ENCODE measurements at places on chromosomes 11 and 22. TPM values are rescaled to one million over a fixed set of nuclear protein-coding genes. Genes with fewer than 3 reads are reported as not detected.

DNA sequence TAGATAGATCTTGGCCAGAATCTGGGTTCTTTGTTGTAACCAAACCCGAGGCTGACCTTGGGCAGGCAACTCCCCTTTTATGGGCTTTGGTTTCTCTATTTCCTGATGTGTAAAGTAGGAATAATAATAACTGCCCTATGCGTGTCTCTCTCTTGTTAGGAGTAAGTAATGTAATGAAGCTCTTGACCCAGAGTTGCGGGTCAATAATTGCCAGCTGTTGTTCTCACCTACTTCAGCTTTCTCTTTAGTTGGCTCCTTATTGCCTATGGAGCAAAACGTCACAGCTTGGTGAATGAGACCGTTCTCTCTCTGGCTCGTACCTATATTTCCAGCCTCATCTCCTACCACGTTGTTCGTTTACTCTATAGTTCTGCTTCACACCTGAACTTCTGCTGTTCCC, 56.6 kb upstream of the KIRREL3 start:
- no peaks in the 10 kb centered on the region for H3K4me1 ChIP-seq
- no peaks in the 10 kb centered on the region for H3K36me3 ChIP-seq
- no peaks in the 10 kb centered on the region for H3K27me3 ChIP-seq
- no peak overlapping the region for H3K4me3 ChIP-seq

- no peak overlapping the region for H3K4me3 ChIP-seq
- no peaks in the 10 kb centered on the region for H3K27me3 ChIP-seq
- H3K36me3 ChIP-seq, result no peaks in the 10 kb centered on the region
- DNase-seq, result no peak
- H3K27ac ChIP-seq, result no peak overlapping the region
Measured at GRCh38 chr11:17752144-17752543, 17.6 kb downstream of the KCNC1 start.

DNA sequence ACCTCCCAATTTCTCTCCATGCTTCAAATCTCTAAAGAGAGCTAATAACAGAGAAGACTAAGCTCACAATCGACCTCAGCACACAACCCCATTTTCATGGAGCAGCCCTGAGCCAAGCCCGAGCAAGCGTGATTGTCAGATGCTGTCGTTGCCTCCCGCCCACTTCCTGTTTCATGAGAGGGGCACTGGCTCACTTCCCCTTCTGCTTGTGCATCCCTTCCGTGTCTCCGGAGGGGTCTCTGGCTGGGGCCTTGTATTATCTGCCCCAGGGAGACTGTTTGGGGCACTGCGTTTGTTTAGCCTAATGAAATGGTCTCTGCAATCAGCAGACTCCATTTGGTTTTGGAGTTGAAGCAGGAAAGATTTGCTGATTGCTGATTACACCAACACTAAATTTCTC, 181.3 kb upstream of the SEZ6L start:
- H3K27me3 ChIP-seq, result peaks cover 5% of the 10 kb centered on the region
- no peaks in the 10 kb centered on the region for H3K36me3 ChIP-seq
- H3K27ac ChIP-seq, result no peak overlapping the region
- DNase-seq, result no peak

TESMIN gene
- total RNA-seq, result 2.1 TPM

- no peak for DNase-seq
- no peaks in the 10 kb centered on the region for H3K36me3 ChIP-seq
- H3K27ac ChIP-seq, result no peak overlapping the region
- H3K27me3 ChIP-seq, result peaks cover 28% of the 10 kb centered on the region
- no peak overlapping the region for H3K4me3 ChIP-seq
Measured at GRCh38 chr11:45180179-45180847, 33.9 kb downstream of the PRDM11 start.

DNA sequence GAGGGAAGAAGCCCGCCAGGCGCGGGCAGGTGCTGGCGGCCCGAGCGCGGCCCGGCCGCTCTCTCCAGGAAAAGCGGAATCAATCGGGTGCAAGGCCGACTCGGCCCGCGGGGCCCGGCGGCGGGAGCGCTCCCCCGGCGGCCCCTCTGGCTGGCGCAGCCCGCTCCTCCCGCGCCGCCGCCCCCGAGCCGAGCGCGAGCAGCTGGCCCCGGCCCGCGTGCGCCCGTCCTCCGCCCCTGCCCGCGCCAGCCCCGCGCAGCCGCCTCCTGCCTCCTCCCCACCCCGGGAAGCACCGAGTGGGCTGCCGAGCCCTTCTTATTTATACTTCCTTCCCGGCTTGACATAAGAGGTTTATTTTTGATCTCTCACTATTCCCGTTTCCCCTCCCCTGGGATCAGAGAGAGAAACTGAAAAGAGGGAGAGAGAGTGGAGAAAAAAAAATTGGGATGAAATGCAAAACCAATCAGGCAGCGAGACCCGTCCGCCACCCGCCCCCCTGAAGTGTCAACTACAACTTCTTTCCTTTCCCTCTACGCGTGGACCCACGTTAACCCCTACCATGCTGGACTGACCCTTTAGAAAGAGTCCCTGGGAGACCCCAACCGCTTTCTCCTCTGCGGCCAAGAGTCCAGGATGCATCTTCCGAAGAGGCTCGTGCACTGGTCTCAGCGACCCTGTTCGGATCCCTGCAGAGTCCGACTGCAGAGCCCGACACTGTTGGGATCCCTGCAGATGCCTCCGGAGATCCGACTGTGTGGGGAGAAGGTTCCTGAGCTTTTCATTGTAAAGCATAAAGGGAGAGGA, at the start of gene ADAMTS8:
TSS of gene ADAMTS8 (minus strand) at position 294 of the 804 bp plus-strand sequence. CDS start 323 bp downstream, outside the sequence.
- no peaks in the 10 kb centered on the region for H3K36me3 ChIP-seq
- no peak for DNase-seq
- no peak within 1 kb of the TSS for H3K27ac ChIP-seq
- peaks cover 51% of the 10 kb centered on the region for H3K27me3 ChIP-seq

- no peak overlapping the region for H3K27ac ChIP-seq
- H3K4me1 ChIP-seq, result peaks cover 17% of the 10 kb centered on the region
- no peaks in the 10 kb centered on the region for H3K27me3 ChIP-seq
- H3K36me3 ChIP-seq, result peaks cover 15% of the 10 kb centered on the region
- DNase-seq, result no peak
Measured at GRCh38 chr11:65915821-65916251, 3.0 kb downstream of the C11orf68 start.

CLDN25 gene
- total RNA-seq, result not detected

DNA sequence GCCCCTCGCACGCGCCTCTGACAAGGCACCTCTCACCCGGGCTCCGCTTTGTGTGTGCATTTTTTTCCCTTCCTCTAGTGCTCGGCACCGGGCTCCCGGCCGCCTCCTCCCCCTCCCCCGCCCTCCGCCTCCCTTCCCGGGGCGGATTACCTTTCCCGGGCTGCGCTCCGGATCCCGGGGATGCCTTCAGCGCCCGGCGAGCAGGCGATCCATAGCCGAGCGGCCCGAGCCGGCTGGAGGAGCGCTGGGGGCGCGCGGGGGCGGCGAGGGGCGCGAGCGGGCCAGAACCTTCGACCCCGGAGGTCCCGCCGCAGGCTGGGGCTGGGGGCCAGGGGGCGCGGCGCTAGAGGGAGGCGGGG, 282 bp downstream of the MPPED2 start:
- H3K27ac ChIP-seq, result no peak overlapping the region
- H3K36me3 ChIP-seq, result no peaks in the 10 kb centered on the region
- peak overlapping the region; percentile 22 for H3K4me3 ChIP-seq
- peaks cover 60% of the 10 kb centered on the region for H3K27me3 ChIP-seq

GRCh38 chr22:38073150-38074130, 10.5 kb downstream of the SLC16A8 start:
- H3K4me1 ChIP-seq, result no peaks in the 10 kb centered on the region
- no peak overlapping the region for H3K27ac ChIP-seq
- no peaks in the 10 kb centered on the region for H3K36me3 ChIP-seq
- H3K27me3 ChIP-seq, result no peaks in the 10 kb centered on the region
- no peak overlapping the region for H3K4me3 ChIP-seq

ALDH3B1 gene
- not detected for total RNA-seq

GRM5 gene
- not detected for total RNA-seq

DNA sequence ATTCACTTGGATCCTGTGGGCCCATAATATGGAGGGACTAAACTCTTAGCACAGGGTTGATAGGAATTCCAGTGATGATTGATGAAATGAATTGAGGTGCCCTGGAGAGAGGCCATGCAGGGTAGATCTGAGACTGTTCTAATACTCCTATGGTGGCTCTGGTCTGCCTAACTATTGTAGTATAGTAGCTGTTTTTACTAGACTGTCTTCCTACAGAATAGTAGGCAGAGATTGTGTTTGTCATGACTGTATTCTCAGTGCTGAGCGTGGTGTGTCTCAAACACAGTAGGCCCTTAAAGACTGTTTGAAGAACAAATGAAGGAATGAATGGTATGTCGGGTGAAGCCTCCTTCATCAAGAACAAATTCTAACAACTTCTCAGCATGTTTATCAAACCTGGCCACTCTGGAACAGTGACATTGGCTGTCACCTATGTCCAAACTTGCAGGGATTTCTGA, 107.0 kb upstream of the SESN3 start:
- peaks cover 8% of the 10 kb centered on the region for H3K27me3 ChIP-seq
- H3K4me1 ChIP-seq, result peaks cover 1% of the 10 kb centered on the region
- H3K27ac ChIP-seq, result no peak overlapping the region
- H3K36me3 ChIP-seq, result no peaks in the 10 kb centered on the region

DNA sequence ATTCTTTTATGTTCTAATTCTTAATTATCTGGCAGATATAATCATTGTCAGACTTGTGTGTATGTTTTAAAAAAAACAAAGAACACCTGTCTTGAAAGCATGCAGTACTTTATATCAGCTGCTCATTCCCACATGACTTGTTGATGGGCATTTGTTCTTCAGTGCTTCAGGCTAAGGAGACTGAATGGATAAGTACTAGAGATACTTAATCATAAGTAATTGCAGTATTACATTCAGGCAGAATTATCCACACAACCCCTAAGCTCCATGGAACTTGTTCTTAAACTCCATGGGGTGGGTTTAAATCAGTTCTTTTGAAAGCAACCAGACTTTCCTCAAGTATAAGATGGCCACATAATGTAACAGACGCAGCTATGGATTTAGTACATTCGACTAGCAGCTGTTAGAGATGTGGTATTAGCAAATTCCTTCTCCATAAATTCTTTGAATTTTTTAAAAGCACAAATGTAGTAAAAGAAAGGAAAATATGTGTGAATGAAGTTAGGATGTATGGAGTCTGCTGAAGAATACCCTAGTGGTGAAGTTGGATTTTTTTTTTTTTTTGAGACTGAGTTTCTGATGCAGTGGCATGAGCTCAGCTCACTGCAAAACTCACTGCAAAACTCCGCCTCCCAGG, 3.0 kb downstream of the JAM3 start:
- no peak overlapping the region for H3K4me3 ChIP-seq
- peaks cover 8% of the 10 kb centered on the region for H3K4me1 ChIP-seq
- DNase-seq, result no peak
- peaks cover 62% of the 10 kb centered on the region for H3K27me3 ChIP-seq
- no peak overlapping the region for H3K27ac ChIP-seq

DNA sequence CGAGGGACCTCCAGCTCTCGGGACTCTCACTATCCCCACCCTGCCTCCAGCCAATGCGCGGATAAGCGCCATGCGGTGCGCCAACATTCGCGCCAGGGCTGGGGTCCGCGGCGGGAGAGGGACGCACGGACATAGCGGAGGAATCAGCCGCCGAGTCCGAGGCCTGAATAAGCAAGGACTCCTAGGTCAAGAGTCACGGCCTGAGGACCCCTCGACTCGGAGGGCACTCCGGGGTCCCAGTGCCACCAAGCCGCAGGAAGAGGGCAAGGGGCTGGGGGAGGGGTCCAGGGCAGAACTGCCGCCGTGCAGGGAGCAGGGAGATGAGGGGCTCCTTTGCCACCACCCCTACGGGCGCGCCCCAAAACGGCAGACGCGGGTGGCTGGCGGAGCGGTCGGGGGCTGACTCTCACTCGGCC, 552 bp downstream of the DSCAML1 start:
- H3K36me3 ChIP-seq, result no peaks in the 10 kb centered on the region
- no peak overlapping the region for H3K27ac ChIP-seq
- no peaks in the 10 kb centered on the region for H3K4me1 ChIP-seq
- H3K27me3 ChIP-seq, result peaks cover 62% of the 10 kb centered on the region

APOC3 gene
- not detected for total RNA-seq

DNA sequence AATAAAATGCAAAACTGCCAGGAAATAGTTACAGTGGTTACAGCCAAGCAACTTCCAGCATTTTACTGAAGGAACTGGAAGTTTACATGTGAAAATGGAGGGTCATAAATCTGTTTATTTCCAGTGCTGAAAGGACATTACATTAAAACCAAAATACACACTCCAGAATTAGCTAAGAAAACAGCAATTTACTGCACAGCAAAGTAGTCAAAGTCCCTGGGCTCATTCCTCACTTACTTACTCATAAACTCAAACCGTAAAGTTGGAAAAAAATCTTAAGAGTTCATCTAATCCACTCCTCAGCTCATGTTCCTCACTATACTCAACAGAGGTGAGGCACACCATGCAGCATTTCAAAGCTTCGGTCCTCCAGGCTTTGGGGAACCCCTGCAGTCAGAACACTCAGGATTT, 17.4 kb downstream of the CTSC start:
- no peak overlapping the region for H3K4me3 ChIP-seq
- peaks cover 62% of the 10 kb centered on the region for H3K36me3 ChIP-seq
- no peak for DNase-seq
- H3K27ac ChIP-seq, result no peak overlapping the region
- H3K27me3 ChIP-seq, result no peaks in the 10 kb centered on the region
- H3K4me1 ChIP-seq, result peaks cover 51% of the 10 kb centered on the region

DNA sequence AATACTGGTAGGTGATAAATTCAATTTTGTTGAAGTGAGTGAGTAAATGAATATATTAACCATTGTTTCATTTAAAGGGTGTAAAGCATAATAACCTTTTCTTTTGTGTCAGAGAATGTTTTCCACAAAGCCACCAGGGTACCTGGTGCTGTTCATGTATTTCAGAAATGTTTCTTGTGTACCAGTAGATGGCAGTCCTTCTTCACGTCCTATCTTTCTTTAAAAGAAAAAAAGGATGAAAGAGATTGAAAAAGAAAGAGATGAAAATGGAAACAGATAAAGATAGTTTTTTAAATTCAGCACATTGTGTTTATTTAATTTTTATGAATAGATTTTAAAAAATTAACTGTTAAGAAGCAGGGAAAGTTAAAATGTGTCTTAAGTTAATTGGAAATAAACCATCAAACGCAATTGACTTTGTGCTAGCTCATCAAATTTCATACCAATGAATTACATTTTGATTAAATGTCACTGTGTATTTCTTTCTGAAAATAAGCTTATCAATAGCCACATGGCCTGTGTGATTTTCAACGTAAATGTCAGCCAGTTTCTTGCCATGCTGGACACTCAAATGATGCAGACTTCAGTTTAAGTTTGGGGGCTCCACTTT, 65.5 kb upstream of the CHORDC1 start:
- no peaks in the 10 kb centered on the region for H3K4me1 ChIP-seq
- H3K36me3 ChIP-seq, result no peaks in the 10 kb centered on the region
- H3K27ac ChIP-seq, result no peak overlapping the region
- no peak overlapping the region for H3K4me3 ChIP-seq
- no peak for DNase-seq

DNA sequence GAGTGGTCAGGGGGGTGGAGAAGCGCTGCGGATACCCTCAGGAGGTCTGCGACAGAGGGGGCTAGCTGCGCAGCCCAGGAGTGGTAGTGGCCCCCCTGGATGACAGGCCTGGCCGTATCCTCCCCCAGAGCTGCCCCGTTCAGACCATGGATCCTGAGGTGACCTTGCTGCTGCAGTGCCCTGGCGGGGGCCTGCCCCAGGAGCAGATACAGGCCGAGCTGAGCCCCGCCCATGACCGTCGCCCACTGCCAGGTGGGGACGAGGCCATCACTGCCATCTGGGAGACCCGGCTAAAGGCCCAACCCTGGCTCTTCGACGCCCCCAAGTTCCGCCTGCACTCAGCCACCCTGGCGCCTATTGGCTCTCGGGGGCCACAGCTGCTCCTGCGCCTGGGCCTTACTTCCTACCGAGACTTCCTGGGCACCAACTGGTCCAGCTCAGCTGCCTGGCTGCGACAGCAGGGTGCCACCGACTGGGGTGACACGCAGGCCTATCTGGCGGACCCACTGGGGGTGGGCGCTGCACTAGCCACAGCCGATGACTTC, 505 bp downstream of the NUDT22 start:
- peak; percentile 57 for DNase-seq
- peaks cover 27% of the 10 kb centered on the region for H3K4me1 ChIP-seq
- H3K27me3 ChIP-seq, result no peaks in the 10 kb centered on the region
- H3K36me3 ChIP-seq, result peaks cover 6% of the 10 kb centered on the region
- peak overlapping the region; percentile 80 for H3K27ac ChIP-seq

Data from activated T-helper 1 cell treated with anti-CD3 and anti-CD28 coated beads, Interleukin-12 subunit alpha, Interleukin-12 subunit beta, Interleukin-2, Interleukin-4 antibody, amounts not matched to agents 30 ng/mL and 10 ng/mL and 1 ng/mL, durations not matched to agents 14 hours and 24 hours and 36 hours (primary cell).